A549 (cell line): ENCODE measurements at places on chromosomes 1 and 21. TPM values are rescaled to one million over a fixed set of nuclear protein-coding genes. Genes with fewer than 3 reads are reported as not detected.

DNA sequence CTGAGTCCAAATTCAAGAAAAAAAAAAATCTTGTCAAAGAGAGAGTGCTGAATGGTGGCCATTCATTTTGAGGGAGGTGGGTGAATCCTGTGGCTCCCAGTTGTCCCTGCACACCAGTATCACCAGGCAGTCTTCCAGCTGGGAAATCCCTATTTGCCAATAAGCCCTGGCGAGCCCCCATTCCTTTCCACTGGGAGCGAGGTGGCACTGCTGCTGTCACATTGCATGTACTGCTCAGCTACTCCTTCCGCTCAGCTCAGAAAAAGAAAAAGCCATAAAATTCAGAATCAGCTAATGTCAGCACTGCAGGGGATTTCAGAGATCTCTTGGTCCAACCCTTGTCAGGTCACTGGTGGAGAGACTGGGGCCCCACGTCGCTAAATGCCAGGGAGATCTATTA, 298.5 kb downstream of the OMA1 start:
- no peak for DNase-seq

The OR6N1 gene
- not detected in 3 replicates for polyA plus RNA-seq

DNA sequence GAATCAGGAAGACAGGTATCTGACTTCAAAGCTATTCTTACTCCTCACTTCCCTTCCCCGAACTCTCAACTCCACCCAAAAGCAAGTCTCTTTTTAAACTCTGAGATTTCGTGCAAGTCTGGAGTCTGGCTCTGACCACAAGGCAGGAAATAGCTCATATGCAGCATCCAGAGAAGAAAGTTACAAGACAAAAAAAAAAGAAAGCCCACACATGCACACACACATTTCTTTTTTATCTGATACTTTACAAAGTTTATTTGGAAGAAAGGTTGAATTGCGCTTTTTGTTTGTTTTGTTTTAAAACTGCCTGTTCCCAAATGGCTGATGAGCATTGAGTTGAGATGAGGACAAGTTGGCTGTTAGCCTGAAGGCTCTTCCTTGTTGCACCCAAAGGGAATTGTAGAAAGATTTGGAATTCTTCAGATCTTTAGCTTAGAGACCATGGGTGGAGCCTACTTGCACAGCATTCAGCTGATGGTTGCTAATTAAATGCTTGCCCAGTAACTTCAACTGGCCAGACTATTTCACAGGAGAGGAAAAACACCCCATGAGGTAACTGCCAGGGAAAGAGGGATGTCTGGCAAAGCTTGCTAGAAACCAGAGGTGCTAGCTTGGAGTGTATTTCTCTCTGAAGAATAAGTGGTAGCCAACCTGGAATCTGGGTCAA, 490.3 kb downstream of the TTLL7 start:
- DNase-seq, result no peak

The AXDND1 gene
- polyA plus RNA-seq, result 0.22 to 0.34 TPM (median 0.30 TPM) in 3 replicates
